Activated T-cell treated with anti-CD3 and anti-CD28 coated beads for 48 hours (primary cell): ENCODE measurements at places on chromosomes 13 and 19.

DNA sequence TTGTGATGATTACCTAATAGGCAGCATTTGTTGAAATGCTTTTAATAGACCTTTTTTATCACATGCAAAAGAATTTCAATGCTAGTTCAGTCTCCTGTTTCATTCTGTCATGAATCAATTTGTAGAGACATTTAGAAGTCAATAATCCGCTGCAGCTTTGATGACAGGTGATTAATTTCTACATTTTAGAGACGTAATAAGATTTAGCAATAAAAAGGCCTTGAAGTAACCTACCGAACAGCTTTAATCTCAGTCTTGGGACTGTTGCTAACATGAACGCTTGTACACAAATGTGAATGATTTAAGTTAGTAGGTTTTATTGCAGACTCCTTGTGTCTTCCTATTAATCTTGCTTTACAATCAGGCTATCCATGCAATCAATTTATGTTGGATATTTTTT, 186.5 kb downstream of the MZT1 start:
- DNase-seq, result no peak

DNA sequence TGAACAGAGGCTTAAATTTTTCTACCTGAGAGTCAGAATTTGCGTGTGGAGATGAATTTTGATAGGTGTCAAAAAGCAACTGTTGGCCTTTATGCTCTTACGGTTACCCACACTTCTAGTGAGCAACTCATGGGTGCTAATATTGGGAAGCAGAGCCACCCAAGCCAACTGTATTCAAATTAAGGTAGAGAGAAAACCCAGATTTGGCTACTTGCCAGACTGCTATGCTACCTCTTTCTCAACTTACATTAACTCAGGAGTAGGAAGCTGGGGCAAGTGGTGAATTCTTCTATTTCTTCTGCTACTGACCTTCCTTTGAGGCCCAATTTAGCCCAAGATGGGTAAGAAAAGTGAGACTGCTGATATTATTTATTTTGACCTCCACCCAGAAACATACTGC, 83.9 kb downstream of the OLFM4 start:
- no peak for DNase-seq

- DNase-seq, result no peak
Observed at GRCh38 chr19:46637224-46637623, 1.2 kb upstream of the GNG8 start.

DNA sequence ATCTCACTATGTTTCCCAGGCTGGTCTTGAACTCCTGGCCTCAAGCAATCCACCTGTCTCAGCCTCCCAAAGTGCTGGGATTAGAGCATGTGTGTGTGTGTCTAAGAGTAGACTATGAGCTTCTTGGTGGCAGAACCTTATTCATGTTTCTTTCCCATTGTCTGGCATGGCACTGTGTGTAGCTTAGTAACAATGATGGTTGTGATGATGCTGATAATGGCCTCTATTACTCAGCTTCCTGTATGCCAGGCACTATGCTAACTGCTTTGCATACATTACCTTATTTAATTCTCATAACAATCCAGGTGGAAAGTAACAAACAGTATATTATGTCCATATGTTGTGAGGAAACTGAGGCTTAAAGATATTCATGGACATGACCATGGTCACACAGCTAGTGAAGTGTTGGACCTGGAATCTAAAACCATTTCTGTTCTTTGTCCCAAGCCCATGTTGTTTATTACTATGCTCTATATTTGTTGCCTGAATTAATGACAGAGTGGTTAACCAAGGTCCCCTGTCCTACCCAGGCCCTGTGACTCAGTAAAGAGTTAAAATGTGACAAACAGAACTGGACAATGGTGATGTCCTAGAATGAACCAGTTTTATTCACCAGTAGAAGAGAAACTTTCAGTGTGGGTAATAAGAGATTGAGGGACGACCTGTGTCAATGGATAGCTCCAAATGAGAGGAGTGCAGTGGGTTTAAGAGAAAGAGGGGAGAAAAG, 109.6 kb downstream of the KLF5 start:
- DNase-seq, result no peak

DNA sequence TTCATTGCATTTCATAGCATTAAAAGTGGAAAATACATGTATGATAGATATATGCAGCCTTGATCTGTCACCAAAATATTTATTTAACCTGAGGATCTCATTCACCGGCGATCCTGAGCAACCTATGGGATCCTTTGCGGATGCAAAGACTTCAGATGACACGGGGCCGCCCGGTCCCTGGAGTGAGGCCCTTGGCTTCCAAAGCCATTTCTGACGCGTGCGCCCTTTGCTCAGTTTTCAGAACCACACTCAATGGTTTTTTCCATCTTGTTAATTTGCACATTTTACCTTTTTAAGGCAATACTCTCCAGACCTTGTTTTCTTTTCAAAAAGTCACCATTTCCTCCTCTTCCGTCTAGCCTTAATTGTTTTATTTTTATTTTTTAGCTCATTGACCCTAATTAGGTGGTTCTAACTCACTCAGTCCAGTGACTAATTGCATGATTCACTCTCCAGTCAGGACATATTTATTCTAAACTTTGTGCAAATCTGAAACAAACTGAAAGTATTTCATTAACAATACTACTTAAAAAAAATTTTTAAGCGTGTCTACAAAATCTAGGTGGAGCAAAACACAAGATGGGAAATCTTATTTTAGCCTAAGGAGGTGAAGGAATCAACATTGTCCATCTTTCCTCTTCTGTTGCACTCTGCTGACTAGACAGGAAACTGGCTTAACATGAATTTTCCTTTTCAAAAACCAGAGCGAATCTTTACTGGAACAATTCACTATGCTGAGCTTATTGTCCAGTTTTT, 47.9 kb downstream of the COL4A1 start:
- DNase-seq, result no peak

DNA sequence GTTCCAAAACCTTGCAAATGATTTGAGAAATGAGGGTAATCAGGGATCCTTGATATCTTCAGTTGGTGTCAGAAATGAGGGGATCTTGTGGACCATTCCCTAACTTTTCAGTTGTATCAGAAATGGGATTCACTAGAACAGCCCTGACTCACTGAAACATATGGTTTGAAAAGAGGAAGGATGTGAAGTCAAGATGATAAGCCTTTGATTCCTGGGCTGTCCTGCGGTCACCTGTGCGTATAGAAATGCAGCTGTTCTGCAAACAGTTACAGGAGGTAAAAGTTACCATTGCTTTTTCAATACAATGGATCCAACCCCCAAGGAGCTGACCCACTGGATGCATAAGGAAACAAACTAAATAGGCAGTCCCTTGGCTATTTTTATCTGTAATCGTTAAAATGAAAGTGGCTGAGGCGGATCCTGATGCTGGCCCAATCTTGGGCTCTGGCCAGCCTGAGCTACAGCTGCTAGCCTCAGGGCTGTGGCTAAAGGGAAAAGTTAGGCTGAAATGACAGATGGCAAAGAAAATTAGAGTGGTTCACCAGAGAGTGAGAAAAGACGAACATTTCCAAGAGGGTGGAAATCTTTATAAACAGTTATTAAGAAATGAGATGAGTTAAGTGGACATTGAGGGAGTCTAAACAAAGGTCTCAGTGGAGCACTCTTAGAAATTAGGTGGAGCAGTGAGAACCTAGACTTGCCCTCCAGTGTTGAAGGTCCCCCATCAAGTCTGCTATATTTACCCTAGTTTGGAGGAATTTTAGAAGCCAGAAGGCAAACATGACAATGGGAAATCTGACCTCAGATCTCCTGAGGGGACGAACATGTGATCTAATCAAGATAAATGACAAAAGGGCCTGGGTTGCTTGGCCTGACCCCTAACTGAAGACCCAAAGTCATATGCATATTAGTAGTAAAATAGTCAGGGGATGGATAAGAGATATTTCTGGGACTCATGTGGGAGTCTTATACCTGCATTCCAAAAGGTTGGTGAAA, 7.6 kb downstream of the SIGLECL1 start:
- no peak for DNase-seq

DNA sequence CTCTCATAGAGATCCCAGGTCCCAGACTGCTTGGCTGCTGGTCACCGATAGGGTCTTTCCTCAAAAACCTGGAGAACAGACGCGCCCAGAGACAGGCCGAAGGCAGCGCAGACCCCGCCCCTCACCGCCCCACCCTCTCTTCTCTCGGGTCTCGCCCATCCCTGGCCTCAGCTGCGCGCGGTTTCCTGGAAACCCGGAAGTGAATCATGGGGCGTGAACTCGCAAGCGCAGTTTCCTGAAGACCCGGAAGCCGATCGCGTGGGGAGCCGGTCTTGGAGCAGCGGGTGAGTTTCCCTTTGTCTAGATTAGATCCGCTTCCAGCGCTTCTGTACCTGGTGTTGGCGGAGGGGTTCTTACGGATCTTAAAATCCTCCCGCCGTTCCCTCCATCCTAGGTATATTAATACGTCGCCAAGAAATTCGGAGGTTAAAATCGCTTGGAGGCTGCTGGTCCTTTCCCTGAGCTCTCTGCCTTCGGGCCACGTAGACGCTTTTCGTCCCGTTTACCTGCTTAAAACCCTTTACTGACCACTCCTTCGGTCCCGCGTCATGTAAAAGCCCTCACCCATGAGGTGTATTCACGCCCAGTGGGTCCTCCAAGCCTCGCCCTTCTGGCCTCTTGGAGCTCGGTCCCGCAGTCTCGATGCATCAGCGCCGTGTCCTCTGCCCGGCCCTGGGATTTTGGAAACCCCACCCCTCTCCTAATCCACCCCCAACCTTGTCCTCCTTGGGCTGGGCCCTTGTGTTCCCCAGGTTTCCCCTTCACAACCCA, at the start of gene ZNF578:
TSS of gene ZNF578 (plus strand) at position 230 of the 771 bp plus-strand sequence. CDS start 48,293 bp downstream, outside the sequence.
- peak; percentile 51 for DNase-seq

DNA sequence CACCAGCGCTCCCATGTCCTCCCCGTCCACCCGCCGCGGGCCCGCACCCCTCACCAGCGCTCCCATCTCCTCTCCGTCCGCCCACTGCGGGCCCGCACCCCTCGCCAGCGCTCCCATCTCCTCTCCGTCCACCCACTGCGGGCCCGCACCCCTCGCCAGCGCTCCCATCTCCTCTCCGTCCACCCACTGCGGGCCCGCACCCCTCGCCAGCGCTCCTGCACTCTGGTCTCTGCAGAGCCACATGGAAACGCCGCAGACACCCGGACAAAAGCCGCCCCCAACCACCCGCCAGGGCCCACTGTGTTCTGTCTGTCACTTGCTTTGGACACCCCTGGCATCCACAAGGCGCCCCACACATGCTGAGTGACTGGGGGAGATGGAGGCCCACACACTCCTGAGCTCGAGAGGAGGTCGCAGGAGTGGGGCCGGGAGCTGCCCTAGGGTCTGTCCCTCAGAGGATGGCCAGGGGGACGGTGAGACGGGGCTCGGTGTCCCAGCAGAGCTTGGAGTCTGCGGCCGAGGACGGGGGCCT, 7.4 kb downstream of the CFD start:
- DNase-seq, result no peak

- peak; percentile 75 for DNase-seq
Observed at GRCh38 chr19:12792051-12792852, 966 bp downstream of the JUNB start.
